GM04503 (cell line): ENCODE measurements at places on chromosomes 11 and 22.

- peak; percentile 37 for DNase-seq
Measured at GRCh38 chr11:127521413-127521812, 520.8 kb upstream of the KIRREL3 start.

DNA sequence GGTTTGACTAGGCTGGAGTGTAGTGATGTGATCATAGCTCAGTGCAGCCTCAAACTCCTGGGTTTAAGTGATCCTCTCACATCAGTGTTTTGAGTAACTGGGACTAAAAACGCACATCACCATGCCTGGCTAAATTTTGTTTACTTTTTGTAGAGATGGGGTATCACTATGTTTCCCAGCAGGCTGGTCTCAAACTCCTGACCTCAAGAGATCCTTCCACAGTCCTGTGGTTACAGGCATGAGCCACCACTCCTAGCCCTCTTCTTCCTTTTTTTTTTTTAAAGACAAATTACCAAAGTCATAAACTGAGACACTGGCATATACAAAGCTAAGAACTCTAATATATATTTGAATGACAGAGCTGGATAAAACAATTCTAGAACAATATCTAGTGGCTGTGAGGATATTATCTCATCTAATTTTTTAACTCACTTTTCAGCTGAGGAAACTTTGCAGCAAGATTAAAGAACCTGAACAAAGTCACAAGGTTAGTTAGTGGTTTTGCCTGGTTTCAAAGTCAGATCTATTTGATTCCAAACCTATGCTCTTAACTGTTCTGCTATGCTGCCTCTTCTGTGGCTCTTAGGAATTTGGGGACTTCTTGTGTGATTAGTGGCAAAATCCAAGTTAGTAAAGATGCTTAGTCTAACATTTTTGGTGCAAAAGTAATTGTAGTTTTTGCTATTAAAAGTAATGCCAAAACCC, 95.3 kb upstream of the RAG2 start:
- DNase-seq = no peak

GRCh38 chr22:46972256-46972655, 209.8 kb downstream of the TBC1D22A start:
- DNase-seq = no peak

DNA sequence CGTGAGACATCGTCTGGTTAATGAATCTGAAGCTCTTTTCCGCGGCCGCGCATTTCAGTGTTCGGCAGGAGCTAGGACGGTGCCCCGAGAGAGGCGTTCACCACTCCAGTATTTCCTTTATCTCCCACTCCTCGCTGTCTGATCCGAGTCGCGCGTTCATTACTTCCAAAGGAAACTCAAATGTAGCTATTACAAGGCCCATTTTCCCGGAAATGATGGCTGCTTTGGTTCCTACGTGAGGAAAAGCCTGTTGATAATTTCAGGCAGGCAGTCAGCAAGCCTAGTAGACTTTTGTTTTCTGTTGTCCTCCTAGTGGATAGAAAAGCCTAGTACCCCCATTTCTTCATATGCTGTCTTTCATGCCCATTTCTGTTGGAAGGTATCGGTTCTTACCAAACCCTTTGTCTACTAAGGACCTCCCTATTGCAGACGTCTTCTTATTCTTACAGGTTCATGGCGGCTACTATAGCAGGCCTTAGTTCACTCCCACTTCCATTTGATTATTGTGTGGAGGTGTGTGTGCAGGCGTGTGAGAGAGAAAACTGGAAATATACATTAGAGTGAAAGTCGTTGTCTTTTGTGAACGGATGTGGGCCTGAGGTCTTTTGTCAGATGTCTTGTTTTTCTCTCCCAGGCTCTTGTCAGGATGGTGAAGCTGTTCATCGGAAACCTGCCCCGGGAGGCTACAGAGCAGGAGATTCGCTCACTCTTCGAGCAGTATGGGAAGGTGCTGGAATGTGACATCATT, 737 bp downstream of the RBM4 start:
- no peak for DNase-seq

DNA sequence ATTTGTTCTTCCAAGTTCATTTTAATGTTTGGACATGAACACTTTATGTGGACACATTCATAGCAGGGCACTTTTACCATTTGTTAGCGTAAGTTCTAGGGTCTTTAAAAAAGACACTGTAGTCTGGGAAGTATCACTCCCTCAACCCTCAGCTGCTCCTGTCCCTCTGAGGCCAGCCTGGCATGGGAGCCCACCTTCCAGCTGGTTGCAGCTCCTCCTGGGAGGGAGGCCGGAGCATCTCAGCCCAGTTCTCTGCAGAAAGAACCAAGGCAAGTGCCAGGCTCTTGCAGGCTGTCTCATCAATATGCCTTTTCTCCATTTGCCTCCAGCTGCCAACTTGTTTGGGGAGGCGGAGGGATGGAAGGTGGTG, 150.6 kb downstream of the OPCML start:
- no peak for DNase-seq
